Stimulated activated CD8-positive, alpha-beta memory T cell treated with anti-CD3 and anti-CD28 coated beads, Interleukin-7, amount 100 ng/mL, for 24 hours (primary cell): ENCODE measurements at places on chromosomes 12 and 14.

DNA sequence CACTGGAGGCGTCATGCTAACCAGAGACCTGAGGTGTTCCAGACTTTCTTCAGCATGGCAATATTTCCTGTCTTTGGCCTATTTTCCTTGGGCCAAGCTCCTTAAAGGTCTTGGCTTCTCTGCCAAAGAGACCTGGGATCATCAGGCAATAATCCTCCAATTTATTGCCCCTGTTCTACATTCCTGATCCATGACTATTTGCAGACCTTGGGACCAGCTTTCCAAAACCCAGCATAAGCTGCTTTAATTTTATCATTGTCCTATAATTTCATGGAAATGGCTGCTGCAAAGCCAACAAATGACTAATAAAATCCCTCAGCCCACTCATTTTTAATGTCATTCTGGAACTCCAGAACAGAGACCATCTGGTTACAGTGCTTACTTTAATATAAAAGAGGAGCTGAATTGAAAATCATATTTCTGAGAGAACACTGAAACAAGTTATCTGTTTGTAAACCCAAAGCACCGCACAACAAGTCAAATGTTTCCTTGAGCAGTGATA lies 166.9 kb upstream of the BTG1 start:
- DNase-seq = no peak

DNA sequence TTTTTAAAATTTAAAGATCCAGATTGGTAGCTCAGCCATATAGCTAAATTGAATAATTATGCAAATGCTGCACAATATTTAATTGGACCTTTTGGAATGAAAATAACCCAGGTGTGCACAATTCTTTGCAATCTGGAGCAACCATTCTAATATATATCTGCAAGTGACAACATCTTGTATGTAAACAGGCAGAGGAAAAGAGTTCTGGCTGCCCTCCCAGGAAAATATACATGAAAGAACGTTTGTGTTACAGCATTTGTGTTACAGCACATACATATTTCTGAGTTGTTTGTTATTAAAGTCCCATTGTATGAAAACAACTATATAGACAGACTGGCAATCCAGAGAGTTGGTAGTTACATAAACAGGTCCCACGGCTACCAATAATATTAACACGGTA lies 377.5 kb downstream of the DIO2 start:
- no peak for DNase-seq

DNA sequence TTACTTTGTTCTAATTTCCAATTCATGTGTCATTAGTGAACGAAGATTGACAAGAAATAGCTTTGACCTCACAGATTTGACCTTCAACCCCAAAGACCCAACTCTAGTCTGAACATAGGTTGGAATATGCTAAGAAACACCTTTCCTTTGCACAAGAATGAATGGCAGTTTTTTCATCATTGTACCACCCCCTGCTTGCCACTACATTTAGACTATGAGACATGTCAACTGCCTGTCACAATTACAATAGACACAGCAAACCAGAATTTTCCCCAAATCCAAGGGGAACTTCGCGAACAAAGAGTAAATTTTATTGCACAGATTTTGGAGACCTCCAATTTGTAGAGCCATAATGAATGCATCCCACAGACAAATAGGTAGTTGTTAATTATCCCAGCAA lies 535.4 kb downstream of the PRKD1 start:
- no peak for DNase-seq

DNA sequence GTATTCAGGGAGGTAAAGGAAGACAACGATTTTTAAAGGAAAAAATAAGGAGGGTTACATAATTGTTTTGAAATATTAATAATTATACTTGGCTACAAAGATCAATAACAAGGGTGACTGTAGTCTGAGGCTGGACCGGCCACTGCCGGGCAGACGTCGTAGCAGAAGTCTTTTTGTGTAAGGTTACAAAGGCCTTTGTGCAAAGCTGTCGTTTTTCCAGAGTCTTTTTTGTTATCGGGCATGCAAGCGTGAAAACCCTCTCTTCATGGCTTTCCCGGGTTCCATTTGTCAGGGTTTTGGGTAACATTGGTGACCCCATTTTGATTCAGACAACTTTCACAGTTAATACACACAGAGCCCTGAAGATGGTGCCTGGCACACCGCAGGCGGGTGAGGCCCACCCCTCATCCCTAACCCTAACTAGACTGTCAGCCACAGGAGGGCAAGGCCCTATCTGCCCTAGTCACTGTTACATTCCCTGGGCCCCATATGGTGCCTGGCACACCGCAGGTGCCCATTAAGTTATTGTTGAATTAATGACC lies 31.3 kb downstream of the RILPL1 start:
- DNase-seq = no peak

GRCh38 chr14:24556756-24557155 lies 19.3 kb downstream of the CTSG start:
- no peak for DNase-seq

DNA sequence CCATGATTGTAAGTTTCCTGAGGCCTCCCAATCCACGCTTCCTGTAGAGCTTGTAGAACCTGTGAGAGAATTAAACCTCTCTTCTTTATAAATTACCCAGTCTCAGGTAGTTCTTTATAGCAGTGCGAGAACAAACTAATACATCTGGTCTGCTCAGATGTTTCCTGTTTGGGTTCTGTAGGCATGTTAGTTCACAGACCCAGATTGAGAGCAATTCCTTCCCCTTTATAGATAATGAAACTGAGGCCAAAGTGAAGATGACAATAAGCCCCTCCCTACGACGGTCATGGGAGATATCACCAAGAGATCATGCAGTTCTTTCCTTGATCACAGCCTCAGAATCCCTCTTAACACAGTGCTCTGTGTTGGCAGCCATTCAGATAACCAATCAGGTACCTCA lies 76.5 kb upstream of the CLMN start:
- DNase-seq = no peak

GRCh38 chr12:12668005-12668404 lies 28.0 kb downstream of the GPR19 start:
- no peak for DNase-seq

GRCh38 chr14:70527501-70528105 lies 7.2 kb downstream of the ADAM20 start:
- no peak for DNase-seq

GRCh38 chr12:54044425-54045103 lies 9.1 kb upstream of the HOXC4 start:
- DNase-seq = no peak

DNA sequence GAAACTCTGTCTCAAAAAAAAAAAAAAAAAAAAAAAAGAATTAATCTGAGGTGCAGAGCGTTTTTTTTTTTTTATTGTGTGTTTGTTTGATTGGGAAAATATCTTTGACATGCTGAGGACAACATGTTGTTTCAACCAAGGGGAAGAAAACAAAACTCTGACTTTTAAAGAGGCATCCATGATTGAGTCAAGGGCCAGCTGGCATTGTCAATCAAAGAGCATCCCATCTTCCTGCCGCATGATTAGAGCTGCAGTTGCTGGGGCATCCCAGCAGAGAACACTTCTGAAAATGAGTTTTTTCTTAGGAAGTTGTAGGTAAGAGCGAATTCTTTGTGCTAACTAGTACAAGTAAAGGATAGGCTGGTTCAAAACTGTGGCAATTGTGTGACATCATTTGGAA lies 200.9 kb upstream of the DAAM1 start:
- DNase-seq = no peak

- peak; percentile 59 for DNase-seq
Observed at GRCh38 chr14:99230208-99231151, 41.5 kb downstream of the BCL11B start.

- no peak for DNase-seq
Observed at GRCh38 chr12:132924356-132924755, 31.8 kb downstream of the ZNF605 start.

GRCh38 chr14:31196839-31197492 lies 10.6 kb downstream of the HECTD1 start:
- no peak for DNase-seq

- no peak for DNase-seq
Observed at GRCh38 chr12:80472236-80472635, 28.2 kb downstream of the PTPRQ start.

GRCh38 chr14:75626396-75626795 lies 34.3 kb downstream of the ERG28 start:
- DNase-seq = no peak

DNA sequence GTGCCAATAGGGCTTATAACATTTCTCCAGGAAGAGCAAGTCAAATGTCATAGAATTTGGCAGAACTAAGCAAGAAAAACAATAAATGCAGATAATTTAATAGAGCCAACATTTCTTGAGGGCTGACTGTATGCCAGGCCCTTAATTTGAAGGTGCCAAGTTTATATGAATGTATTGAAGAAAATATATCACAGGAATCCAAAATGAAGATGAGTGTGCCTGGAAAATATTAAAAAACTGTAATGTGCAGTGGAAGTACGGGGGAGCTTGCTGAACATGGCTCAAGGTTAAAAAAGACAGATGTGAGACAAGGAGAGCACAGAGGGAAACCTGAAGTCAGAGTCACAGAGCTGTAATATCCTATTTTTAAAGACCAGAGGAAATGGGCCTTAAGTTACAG lies 16.4 kb downstream of the NR1H4 start:
- DNase-seq = no peak

GRCh38 chr14:91264151-91265150 lies 19.9 kb upstream of the GPR68 start:
- DNase-seq = no peak

DNA sequence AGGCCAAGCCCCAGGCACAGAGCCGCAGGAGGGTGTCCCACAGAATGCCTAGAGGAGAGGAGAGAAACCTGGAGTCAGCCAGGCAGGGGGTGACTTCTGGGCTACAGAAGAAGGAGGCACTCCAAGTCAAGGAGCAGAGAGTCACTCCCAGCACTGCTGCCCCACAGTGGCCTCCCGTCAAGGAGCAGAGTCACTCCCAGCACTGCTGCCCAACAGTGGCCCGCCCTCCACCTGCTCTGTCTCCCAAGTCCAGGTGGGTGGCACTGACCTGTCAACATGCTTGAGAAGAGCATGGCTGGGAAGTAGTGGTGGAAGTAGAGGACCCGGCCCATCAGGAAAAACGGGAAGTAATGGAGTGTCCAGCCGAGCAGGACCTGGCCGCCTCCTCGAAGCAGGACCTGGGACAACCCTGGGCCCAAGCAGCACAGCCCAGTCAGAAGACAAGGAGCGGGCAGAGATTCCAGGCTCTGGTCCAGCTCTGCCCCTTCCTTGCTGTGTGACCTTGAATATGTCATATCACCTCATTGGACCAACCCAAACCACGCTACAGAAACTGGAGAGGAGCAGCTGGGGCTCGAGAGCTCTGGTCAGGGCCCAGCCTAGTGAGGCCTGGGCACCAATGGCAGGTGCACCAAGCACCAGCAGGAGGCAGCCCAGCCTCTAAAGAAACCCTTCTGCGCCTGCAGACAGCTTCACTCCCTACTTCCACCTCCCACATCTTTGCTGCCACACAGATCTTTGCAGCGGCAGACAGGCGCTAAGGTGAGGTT lies 7.6 kb upstream of the NGB start:
- no peak for DNase-seq

- DNase-seq = no peak
Observed at GRCh38 chr12:130977743-130978095, 24.0 kb downstream of the ADGRD1 start.

DNA sequence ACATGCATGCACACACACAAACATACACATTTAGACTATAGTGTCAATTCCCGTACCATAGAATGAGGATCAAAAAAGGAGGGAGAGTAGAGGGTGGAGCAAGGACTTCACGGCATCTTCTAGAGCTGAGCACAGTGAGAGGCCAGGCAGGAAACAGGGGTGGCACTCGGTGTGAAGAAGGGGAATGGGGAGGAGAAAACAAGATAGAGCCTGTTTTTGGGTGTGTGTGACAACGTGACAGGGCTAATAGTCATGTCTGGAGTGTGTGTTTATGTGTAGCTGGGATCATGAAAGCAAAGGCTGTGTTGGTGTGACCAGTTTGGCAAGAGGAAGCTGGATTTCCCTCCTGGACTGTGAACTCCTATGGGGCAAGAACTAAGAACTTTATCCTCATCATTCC lies 9.9 kb upstream of the ACVR1B start:
- no peak for DNase-seq

DNA sequence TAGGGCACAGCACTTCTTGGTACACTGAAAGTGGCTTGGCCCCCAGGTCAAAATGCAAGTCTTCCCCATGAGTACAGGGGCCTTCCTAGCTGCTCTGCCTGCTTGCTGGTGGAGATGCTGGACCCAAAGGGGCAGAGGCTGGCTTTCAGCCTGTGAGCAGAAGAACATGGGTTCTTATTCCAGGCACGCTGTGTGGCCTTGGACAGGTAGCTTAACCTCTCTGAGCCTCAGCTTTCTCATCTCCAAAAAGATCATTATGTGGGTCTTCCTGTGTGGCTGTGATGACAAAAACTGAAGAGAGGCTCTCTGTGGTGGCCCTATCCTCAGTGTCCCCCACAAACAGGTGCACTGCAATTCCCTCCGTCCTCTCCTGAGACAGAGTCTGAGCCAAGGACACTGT lies 45.6 kb upstream of the TUNAR start:
- no peak for DNase-seq
